ENCODE measurements at places on chromosomes 6 and 20. TPM values are rescaled to one million over a fixed set of nuclear protein-coding genes. Genes with fewer than 3 reads are reported as not detected.
A peak's percentile ranks its signal among the peaks of the same experiment; 100 is the strongest.

LPA gene
- not detected for total RNA-seq

NFS1 gene
- 23.0 TPM for total RNA-seq

GATA5 gene
- total RNA-seq = not detected

DNA sequence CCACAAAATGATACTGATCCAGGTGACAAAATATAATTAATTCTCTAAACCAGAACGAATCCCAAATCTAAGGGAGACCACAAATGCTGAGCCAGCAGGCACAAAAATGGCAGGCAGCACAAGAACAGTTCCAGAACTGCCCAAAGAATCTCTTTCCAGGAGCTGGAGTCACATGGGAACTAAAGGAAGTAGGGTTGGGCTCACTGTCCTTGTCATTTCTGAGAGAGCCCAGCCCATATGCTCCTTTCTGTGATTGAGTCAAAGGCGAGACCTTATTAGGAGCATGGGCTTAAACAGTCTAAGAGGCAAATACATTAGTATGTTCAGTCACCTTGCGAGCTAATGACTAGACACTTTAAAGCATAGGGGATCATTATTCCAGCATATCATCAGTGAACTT is 327.6 kb upstream of the ARID1B start:
- DNase-seq = no peak

DPPA5 gene
- not detected for total RNA-seq

BCAS1 gene
- not detected for total RNA-seq

MUC21 gene
- not detected for total RNA-seq

MYLK4 gene
- total RNA-seq = 0.26 TPM

GRCh38 chr20:49602345-49603208 is 34.6 kb upstream of the PTGIS start:
- no peak for DNase-seq

- DNase-seq = peak; percentile 49
Measured at GRCh38 chr6:97394160-97394748, 111.2 kb upstream of the MMS22L start.

DNA sequence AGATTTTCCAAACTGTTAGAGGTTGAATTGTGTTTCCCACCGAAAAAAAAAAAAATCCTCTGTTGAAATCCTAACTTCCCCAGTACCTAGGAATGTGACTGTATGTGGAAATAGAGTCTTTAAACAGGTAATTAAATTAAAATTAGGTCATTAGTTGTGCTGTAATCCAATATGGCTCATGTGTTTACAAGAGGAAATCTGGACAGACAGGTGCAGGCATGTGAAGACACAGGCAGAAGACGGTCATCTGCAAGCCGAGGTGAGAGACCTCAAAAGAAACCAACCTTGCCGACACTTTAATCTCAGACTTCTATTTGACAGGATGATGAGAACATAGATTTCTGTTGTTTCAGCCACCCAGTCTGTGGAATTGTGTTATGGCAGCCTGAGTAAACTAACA is 28.6 kb upstream of the EZR start:
- DNase-seq = no peak

- no peak for DNase-seq
Measured at GRCh38 chr6:133953634-133954415, 801 bp downstream of the TBPL1 start.

EPHA7 gene
- 31.4 TPM for total RNA-seq

DNMT3B gene
- total RNA-seq = 1.2 TPM

- DNase-seq = no peak
Measured at GRCh38 chr20:52731093-52731492, 241.1 kb upstream of the TSHZ2 start.

DNA sequence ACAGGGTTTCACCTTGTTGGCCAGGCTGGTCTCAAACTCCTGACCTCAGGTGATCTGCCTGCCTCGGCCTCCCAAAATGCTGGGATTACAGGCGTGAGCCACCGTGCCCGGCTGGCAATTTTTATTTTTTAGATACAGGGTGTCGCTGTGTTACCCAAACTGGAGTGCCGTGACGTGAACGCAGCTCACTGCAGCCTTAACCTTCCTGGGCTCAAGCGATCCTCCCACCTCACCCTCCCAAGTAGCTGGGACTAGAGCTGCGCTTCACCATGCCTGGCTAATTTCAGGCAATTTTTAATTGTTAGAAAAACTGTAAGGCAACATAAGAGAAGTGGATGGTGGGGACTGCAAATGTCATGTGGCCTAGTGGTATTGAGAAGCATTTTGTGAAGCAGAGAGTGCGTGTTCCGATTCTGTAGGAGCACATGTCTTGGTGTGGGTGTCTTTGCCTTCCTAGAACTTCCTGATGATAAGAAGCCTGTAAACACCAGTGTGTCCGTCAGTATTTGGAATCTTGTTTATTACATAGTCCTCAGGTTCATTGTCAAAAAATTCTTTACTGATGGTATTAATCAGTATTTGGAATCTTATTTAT is 18.0 kb downstream of the JARID2 start:
- DNase-seq = no peak

- DNase-seq = no peak
Measured at GRCh38 chr6:39760226-39760952, 31.8 kb upstream of the DAAM2 start.

GRCh38 chr20:51531141-51531710 is 11.3 kb downstream of the NFATC2 start:
- no peak for DNase-seq

RNF217 gene
- 10.5 TPM for total RNA-seq
